ENCODE measurements at places on chromosomes 3 and 15.

DNA sequence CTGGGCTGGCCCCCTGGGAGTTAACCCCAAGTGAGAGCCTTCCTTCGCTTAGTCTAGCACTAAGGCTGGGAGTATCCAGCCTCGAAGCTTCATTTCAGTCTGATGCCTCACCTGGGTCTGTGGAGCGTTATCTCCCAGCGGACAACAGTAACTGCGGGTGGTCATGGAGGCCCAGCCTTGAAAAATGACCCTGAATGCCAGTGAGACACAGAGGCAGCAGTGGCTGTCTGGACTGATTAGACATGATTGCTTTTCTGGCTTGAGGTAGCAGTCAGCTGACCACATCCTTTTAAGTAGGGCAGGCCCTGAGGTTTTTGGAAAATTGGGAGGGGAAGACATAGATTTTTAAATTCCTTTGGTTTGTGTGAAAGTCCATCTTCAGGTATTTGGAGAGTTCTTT, 28.2 kb upstream of the TRIM59 start:
- no peak for DNase-seq

- DNase-seq: no peak
Observed at GRCh38 chr15:89656116-89656815, 999 bp upstream of the KIF7 start.

DNA sequence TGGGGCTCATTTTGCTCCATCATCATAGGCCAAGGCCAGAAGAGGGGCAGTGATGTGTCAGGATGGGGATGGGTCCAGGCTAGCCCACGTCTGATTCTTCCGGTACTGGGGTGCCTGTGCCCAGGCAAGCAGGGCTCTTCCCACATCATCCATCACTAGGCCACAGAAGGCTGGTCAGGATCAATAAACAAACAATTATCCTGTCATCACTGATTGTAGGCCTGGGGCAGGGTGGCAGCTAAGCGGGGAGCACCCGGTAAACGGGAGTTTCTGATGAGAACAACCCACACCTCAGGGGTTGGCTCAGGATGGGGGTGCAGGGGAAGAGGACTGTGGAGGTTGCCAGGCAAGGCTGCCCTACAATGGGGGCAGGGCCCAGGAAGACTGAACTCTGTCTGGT, 18.1 kb upstream of the CACNA2D2 start:
- DNase-seq: no peak

DNA sequence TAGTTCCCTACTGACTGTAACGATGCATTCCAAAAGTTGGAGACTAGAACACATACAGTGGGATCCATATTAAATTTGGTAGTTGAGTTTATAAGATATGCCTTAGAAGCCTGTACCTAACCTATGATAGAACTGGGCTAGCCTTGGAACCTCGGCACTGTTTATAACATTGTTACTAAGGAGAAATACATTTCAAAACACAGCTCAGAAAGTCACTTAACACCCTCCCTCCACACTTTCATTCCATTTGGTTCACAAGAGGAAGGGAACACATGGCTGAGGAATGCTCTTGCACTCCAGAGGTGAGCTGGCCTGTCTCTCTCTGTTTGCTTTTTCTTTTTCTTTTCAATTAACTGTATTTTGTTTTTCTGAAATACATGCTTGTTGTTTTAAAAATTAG, 48.7 kb upstream of the TSC22D2 start:
- DNase-seq: no peak

DNA sequence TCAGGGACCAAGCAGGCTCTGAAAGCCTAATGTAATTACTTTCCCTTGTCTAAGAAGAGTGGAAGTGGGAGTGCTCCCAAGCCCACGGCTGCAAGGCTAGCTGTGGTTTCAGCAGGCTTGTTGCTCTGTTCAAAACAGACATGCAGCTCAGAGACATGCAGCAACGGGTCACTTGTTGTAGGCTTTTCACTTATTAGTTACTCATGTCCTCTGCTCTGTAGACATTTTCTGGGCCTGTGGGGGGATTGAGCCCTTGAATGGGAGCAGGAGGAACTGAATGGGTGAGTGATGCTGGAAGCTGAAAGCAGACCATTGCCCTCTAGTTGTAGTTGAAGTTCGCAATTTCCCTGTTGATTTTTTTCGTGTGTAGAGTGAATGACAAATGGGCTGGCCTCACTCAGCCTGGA, 261.9 kb upstream of the NR2E3 start:
- no peak for DNase-seq

DNA sequence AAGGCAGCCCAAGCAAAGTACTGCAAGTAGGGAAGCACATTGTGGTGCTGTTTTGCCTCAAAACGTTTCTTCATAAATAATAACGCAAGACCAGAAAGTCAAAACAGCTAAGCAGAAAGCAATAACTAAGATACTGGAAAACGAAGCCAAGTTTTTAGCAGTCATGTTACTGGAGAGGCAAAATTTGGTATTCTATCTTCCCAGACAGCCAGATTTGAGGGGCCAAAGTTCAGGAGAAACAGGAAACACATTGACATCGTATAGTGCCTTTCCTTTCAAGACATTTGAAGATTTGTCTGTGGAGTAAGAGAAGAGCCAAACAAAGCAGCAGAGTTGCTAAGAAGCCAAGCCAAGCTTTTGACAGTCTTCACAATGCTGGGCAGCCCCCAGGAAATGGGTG, 843.6 kb upstream of the NECTIN3 start:
- no peak for DNase-seq

GRCh38 chr3:156431334-156432124, 123.4 kb downstream of the SSR3 start:
- DNase-seq: no peak

All from stimulated activated CD8-positive, alpha-beta memory T cell treated with anti-CD3 and anti-CD28 coated beads, Interleukin-4, amount 100 ng/mL, for 48 hours (primary cell).